ENCODE measurements at places on chromosomes 7 and 10.

- DNase-seq = no peak
Measured at GRCh38 chr10:50310560-50311174, 59.4 kb upstream of the ASAH2 start.

- DNase-seq = no peak
Measured at GRCh38 chr7:73487486-73487885, 34.6 kb downstream of the BAZ1B start.

DNA sequence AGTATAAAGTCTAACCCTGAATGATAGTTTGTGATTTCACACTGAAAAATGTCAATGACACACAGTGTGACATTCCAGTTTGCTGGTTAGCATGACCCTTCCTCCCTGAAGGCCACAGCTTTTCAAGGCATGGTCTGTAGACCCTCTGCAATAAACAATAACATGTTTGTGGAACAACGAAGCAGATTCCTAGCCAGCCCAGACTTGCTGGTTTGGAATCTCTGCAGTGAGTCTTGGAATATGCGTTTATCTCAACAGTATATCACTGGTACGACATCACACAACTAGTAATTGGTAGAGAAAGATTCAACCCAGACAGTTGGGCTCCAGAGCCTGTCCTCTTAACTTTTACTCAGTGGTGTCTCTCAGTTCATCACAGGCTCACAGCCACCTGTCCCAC, 23.7 kb upstream of the DUSP5 start:
- DNase-seq = no peak

DNA sequence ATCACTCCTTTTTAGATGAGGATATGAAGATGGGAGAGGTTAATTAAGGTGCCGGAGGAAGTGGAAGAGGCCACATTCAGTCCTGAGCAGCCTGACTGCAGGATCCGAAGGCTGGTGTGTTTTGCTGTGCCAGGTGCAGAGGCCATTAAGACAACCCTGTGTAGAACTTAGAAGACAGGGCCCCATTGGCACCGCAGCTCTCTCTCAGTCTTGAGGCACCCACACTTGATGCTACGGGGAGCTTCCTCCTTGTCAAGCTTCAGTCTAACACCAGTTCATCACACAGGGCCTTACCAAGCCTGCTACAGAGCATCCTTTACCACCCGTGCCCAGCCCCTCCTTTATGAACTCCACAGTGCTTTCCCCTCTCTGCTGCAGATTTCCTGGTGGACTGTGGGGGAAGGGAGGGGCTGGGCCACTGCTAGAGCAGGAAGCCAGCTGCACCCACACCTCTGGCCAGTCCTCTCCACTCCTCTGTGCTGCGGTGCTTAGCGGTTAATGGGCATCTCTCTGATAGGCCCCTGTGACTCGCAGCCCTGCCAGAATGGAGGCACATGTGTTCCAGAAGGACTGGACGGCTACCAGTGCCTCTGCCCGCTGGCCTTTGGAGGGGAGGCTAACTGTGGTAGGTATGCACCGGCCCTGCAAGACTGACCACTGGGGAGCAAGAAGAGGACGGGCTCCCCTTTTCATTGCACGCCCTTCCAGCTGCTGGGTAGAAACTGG, 45.5 kb downstream of the VWA2 start:
- no peak for DNase-seq

- DNase-seq = no peak
Measured at GRCh38 chr7:49297958-49298357, 373.6 kb downstream of the CDC14C start.

GRCh38 chr10:62560201-62560819, 186.1 kb downstream of the ZNF365 start:
- DNase-seq = no peak

DNA sequence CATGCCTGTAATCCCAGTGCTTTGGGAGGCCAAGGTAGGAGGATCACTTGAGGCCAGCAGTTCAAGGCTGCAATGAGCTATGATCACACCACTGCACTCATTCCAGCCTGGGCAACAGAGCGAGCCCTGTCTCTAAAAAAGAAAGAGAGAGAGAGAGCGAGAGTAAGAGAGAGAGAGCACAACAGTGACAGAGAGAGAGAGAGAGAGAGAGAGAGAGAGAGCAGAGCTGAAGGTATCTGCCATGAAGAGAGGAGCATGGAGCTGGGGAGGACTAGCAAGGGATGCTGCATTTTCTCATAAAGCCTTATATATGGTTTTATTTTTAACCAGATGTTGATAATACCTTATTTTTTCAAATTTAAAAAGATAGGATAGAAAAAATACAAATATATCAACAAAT, 84.5 kb upstream of the RNF32 start:
- no peak for DNase-seq
